ENCODE measurements at places on chromosomes 7 and 10.

- DNase-seq: no peak
These were observed 13.8 kb downstream of the GSDME start for GRCh38 chr7:24743471-24743870.

GRCh38 chr10:30170814-30171213, 111.4 kb upstream of the JCAD start:
- no peak for DNase-seq

- no peak for DNase-seq
These were observed 383.4 kb upstream of the ADARB2 start for GRCh38 chr10:2120746-2121145.

DNA sequence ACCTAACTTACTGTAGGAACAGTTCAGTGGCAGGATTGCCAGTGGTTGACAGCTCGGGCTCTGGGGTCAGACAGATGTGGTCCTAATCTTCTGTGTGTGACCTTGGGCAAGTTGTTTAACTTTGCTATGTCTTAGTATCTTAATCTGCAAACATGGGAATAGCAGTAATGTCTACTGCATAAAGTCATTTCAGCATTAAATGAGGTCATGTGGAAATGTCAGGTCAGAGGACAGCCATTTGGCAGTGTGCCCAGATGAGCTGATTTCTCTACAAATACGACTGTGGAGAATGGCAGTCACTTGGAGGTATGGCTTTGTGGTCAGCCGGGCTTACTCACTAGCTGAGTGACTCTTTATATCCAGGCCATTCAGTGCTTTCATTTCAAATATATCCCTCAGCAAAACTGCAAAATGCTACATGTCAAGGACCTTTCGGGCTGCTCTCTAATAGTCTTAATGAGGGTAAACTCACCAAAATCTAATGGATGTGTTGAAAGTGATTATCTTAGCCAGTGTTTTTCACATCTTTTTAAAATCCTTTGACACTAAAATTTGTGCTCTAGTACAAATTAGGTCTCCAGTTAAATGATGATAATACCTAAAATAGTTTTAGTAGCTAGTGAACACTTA, 171.4 kb downstream of the ST7 start:
- DNase-seq: peak; percentile 87

DNA sequence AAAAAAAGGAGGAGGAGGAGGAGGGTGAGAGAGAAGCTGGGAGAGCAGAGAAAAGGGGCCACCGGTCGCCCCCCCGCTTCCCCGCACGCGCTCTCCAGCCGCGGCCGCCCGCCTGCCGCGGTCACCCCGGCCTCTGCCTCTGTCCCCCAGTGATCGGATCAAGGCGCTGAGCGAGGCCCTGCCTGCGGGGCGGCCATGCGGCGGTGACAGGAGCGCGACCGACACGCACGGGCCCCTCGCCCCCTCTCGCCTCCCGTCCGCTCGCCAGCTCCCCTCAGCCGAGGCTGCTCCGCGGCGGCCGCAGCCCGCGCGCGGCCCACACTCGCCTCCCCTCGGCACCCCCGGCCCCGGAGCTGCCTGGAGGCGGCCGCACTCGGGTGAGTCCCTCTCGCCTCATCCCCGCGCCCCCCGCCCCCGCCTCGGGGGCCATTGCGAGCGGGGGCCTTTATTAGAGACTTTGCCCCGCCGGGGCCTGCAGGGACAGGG, at the start of gene GTF2I:
TSS of gene GTF2I (plus strand) at position 27 of the 486 bp plus-strand sequence. CDS start 31,411 bp downstream, outside the sequence.
- peak; percentile 66 for DNase-seq

DNA sequence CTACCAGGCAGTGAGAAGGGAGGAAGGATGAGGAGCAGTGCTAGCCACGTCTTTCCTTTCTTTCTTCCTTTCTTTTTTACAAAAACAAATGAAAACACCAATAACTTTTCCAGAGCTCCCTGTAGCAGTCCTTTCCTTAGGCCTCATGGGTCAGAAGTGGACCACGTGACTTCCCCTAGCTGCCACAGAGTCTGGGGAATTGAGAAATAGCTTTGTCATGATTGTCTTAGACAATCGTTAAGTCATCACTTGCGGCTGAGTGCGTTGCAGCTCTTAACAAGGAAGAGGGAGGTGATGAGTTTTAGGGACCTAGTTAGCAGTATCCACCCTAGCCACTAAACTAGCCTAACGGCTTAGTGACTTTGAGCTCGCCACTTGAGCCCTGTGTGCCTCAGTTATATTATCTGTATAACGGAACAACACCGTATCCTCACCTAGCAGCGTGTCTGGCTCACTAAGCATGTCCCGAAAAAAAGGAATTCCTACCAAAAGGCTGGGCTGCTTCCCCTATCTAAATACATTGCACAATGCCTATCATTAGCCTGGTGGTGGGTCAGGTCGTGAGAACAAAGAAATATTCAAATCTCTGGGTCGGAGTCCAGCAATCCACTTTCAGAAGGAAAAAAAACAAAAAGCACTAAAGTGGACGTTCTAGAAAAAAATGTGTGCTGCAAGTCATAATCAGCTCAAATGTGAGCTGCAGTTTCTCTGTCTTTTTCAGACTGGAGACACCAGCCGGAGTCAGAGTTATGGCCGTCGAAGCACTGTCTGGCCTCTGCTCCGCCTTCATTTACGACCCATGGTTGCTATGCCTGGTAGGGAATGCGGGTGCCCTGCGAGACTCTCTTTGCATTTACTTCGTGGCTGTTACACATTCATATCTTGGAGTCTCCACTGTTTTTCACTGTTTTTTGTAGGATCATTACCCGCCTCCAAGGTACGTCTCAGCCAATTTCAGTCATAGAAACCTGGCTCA, 338.5 kb upstream of the FOXK1 start:
- DNase-seq: no peak

- DNase-seq: no peak
These were observed 146.9 kb downstream of the EVX1 start for GRCh38 chr7:27389496-27389895.

DNA sequence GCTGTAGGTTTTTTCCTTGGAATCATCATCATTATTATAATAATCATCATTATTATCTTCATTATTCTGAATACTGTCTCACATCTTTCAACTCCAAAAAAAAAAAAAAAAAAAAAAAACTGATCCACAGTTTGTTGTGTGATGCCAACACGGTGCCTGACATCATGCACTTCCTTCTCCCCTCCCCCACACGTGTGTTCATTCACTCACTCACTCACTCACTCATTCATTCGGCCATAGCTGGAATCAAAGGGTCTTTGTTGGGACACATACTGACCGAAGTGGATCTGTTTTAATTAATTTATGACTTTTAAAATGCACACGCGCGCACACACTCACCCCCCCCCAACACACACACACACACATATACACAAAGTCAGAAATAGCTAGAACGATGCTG, 177.8 kb downstream of the PIP4K2A start:
- DNase-seq: no peak

- DNase-seq: no peak
These were observed 107.2 kb upstream of the INHBA start for GRCh38 chr7:41809940-41810576.

- DNase-seq: peak; percentile 51
These were observed 14.3 kb downstream of the GHRHR start for GRCh38 chr7:30977896-30978564.

DNA sequence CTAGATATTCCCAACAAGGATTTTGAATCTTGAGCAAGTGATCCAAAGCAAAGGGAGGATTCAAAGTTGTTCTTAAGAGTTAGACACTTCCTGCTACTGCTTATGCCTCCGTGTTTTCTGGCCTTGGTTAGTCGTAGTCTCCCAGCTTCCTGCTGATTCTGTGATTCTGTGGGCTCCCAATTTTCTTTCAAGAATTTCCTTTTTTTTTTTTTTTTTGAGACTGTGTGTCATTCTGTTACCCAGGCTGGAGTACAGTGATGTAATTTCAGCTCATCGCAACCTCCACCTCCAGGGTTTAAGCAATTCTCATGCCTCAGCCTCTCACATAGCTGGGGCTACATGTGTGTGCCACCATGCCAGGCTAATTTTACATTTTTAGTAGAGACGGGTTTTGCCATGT, 4.4 kb upstream of the ITGB8 start:
- DNase-seq: no peak

GRCh38 chr7:43697690-43698089, 31.6 kb downstream of the COA1 start:
- no peak for DNase-seq

DNA sequence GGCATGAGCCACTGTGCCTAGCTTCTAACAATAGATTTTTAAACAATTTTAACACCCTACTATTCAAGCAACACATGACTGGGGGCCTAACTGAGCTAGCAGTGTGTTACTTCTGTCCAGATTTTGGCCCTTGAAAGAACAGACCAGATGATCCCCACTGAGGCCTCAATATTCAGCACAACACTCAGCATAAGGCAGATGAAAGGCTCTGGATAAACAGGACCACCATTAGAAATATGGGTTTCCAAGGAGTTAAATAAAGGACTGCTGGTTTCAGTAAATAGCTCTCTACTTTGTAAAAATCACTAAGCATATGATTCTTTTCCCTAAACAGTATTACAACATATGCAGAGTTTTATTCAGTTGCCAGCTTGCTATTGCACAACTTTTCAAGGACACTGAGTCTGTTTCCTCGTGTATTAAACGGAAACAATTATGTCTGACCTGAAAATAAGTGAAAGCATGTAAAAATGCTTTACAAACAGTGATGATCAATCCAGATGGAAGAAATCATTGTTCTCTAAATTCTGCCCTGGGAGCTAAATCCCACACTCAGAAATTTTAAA, 23.8 kb upstream of the FZD1 start:
- no peak for DNase-seq
